Activated naive CD8-positive, alpha-beta T cell treated with anti-CD3 and anti-CD28 coated beads for 36 hours (primary cell): ENCODE measurements at places on chromosomes 4 and X.

- H3K27ac ChIP-seq: no peak overlapping the region
- no peaks in the 10 kb centered on the region for H3K36me3 ChIP-seq
- H3K4me1 ChIP-seq: peaks cover 38% of the 10 kb centered on the region
- no peak for DNase-seq
- H3K4me3 ChIP-seq: no peak overlapping the region
These were observed 89.1 kb upstream of the TET2 start for GRCh38 chr4:105057370-105058105.

GRCh38 chrX:1487401-1487800 is 34.7 kb upstream of the ASMTL start:
- DNase-seq: no peak
- peaks cover 38% of the 10 kb centered on the region for H3K36me3 ChIP-seq
- no peaks in the 10 kb centered on the region for H3K27me3 ChIP-seq
- H3K4me1 ChIP-seq: peaks cover 21% of the 10 kb centered on the region
- H3K4me3 ChIP-seq: no peak overlapping the region

- no peak overlapping the region for H3K27ac ChIP-seq
- no peaks in the 10 kb centered on the region for H3K4me1 ChIP-seq
- H3K4me3 ChIP-seq: no peak overlapping the region
These were observed 72.8 kb upstream of the MAPK10 start for GRCh38 chr4:86432559-86433134.

DNA sequence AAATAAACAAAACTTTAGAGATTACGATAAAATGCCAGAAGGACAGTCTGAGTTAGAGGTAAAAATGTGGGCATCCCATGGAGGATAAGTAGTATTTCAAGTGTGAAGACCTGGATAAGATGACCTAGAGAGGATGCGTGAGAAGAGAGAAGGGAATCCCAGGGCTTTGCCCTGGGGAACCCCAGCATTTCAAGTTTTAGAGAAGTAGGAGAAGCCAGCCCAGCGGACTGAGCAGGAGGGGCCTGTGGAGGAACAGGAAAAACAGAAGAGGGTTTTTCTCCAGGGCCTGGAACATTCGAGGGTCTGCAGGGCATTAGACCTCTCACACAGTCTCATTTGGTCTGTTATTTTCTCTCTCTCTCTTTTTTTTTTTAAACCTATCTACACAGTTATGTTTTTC is 2.9 kb upstream of the CFP start:
- DNase-seq: no peak
- no peaks in the 10 kb centered on the region for H3K27me3 ChIP-seq
- peaks cover 16% of the 10 kb centered on the region for H3K4me1 ChIP-seq
- H3K4me3 ChIP-seq: no peak overlapping the region
- peaks cover 10% of the 10 kb centered on the region for H3K36me3 ChIP-seq
- no peak overlapping the region for H3K27ac ChIP-seq

DNA sequence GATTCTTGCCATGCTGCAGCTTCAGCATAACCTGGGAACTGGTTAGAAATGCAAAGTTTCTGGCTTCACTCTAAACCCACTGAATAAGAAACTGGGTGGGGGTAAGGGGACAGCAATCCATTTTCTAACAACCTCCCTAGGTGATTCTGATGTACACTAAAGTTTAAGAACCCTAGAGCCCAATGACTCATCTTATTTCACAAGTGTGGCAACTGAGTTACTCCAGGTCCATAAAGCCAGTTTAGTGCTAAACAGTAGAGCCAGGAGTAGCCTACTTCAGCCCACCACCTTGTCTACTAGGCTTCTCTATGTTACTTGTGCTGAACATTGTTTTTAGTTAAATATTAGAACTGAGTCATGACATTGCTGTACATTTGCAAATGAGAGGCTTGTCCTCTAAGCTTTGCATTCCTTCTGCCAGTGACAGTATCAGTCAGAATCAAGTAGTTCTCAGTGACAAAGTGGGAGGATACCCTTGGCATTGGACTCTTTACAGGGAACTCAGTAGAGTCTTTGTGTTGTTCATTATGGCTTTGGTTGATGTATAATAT is 518.0 kb downstream of the RPA4 start:
- peaks cover 29% of the 10 kb centered on the region for H3K4me1 ChIP-seq
- H3K4me3 ChIP-seq: no peak overlapping the region
- DNase-seq: no peak
- H3K27ac ChIP-seq: no peak overlapping the region

DNA sequence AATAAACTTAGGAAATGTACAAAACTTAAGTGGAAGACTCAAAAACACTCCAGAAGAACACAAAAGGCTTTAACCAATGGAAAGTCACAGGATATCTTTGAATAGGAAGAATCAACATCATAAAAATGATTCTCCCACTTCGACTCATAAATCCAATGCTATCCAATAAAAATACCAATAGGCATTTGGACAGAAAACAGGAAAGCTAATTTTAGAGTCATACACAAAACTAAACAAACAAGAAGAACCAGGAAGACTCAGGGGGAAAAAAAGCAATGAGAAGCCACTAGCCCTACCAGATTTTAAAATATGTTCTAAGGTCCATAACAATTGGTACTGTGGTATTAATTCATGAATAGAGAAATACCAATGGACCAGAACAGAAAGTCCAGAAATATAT is 28.2 kb downstream of the SLC9A7 start:
- peaks cover 9% of the 10 kb centered on the region for H3K36me3 ChIP-seq
- no peak overlapping the region for H3K4me3 ChIP-seq
- peaks cover 12% of the 10 kb centered on the region for H3K4me1 ChIP-seq
- no peak for DNase-seq
- H3K27me3 ChIP-seq: no peaks in the 10 kb centered on the region
